Inflammatory macrophage treated with lipopolysaccharide for 4 hours (primary cell): ENCODE measurements at places on chromosomes 6 and 20.

DNA sequence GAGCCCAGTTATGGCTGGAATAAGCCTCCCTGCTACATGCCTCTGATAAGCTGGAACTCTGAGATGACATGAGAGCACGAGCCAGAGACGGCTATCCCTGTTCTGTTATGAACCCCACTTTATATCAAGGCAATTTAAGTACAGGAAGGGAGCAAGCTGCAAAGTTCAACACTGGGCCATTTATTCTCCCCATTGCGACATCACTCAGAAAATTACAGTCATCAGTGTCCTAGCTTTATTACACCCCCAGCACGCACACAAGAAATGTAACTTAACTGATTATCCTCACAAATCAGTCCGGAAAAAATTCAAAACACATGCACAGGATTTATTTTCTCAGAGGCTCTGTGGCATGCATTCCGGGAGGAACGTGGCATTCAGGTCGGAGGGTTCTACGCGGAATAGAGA lies 125.3 kb upstream of the SLC2A12 start:
- peak; percentile 76 for DNase-seq

GRCh38 chr20:6140947-6141346 lies 18.1 kb upstream of the FERMT1 start:
- no peak for DNase-seq

DNA sequence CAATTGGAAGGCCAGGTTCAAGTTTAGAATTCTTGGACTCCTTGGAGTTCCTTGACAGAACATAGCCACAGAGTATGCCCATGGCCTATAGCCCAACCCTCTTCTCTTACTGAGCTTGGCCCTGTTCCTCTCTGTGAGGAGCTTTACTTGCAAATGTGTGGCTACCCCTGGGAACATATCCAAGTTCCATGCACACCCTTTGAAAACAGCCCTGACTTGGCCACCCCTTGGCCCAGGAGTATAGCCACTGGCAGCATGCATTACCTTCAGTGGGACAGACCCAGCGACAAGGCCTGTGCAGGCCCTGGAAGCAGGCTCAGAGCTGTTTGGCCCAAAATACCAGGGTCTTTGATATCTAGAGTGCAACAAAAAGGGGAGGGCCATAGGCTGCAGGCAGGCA lies 19.5 kb upstream of the MAS1 start:
- no peak for DNase-seq

- no peak for DNase-seq
These were observed 115.5 kb upstream of the LOC128125822 start for GRCh38 chr6:63456734-63457133.

DNA sequence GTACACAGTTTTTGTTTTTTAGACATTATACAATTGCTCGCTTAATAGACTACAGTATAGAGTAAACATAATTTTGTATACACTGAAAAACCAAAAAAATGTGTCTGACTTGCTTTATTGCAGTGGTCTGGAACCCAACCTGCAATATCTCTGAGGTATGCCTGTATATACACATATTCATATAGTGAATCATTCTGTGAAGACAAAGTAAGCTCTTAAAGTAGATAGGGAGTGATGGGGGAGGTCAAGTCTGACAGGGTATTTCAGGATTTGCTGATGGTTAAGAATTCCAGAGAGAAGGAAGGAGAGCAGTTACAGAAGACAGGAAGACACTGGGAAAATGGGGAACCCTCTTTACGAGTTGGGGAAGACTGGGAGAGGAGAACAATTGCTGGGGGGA lies 417.9 kb downstream of the CD109 start:
- DNase-seq, result no peak

DNA sequence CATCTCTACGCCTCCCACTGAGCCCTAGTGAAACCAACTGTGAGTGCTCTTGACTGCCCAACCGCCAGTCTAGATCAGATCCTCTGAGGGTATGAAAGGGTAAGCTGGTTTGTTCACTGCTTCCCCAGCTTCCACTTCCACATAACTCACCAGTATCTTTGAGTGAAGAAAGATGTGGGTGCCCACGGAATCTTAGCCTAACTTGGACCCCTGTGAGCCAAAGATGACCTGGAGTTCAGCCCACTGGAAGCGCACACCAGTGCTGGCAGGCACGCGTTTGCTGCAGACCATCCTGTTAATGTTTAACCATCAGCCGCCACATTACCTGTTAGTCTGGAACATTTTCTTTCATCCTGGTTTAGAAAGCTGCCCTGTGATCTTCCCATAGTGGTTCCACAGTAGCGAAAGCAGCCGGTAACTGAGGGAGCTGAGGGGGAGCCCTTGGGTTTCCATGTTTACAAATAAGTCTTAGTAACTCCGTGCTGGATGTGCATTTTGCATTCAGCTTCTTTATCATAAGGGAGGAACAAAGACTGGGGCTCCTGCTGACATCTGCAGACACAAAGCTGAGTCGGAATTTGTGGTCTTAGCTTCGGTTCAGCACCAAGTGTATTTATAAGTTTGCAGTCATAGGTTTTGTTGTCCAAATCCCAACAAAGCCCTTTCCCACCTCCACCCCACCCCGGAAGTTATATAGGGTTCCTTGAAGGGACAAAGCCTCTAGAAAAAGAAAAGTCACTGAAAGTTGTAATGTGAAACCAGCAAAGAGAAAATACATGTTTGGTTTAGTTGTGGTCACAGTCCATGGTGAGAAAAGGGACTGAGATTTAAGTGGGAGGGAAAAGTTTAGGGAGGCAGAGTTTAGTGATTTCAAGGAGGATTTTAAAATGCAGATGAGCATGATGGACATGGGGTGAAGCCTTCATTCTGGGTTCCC lies 71.0 kb downstream of the SSR1 start:
- DNase-seq, result no peak

- DNase-seq, result no peak
These were observed 848.8 kb upstream of the MAP3K7 start for GRCh38 chr6:91435630-91436029.

GRCh38 chr6:44496665-44497369 lies 109.3 kb downstream of the CDC5L start:
- no peak for DNase-seq

- no peak for DNase-seq
These were observed 8.5 kb upstream of the C6orf141 start for GRCh38 chr6:49541936-49542335.

GRCh38 chr6:135600086-135600702 lies 102.7 kb upstream of the AHI1 start:
- DNase-seq, result no peak

GRCh38 chr20:19344341-19344740 lies 131.9 kb downstream of the SLC24A3 start:
- DNase-seq, result peak; percentile 52

DNA sequence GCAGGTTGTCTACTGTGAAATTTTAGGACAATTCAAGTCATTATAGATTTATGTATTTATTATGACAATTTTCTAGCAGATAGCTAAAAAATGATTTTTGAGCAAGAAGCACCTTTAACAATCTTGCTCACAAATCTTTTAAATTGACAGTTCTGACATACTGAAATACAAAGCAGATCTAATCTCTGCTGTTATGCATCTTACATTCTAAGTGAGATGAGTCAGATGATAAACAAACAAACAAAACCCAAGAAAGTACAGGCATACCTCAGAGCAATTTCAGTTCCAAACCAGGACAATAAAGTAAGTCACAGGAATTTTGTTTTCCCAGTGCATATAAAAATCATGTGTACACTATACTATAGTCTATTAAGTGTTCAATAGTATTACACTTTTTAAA lies 430.7 kb upstream of the PTCHD4 start:
- no peak for DNase-seq

DNA sequence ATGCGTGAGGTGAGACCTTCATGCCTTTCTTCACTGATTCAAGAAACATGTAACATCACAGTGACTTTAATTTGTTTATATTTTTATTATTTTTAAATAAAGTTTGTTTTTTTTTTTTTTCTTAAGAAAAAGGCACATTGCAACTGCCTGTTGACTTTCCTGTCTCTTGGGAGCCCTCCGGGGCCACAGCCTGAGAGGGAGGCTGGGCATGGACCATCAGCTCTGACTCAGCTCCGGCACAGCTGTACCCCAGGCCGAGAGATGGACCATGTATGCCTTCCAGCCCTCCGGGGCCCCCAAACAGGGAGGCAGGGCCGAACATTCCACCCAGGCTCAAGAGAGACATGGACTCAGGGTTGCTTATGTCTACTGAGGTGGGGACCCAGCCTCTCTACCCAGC lies 99.9 kb downstream of the NFATC2 start:
- DNase-seq, result no peak

DNA sequence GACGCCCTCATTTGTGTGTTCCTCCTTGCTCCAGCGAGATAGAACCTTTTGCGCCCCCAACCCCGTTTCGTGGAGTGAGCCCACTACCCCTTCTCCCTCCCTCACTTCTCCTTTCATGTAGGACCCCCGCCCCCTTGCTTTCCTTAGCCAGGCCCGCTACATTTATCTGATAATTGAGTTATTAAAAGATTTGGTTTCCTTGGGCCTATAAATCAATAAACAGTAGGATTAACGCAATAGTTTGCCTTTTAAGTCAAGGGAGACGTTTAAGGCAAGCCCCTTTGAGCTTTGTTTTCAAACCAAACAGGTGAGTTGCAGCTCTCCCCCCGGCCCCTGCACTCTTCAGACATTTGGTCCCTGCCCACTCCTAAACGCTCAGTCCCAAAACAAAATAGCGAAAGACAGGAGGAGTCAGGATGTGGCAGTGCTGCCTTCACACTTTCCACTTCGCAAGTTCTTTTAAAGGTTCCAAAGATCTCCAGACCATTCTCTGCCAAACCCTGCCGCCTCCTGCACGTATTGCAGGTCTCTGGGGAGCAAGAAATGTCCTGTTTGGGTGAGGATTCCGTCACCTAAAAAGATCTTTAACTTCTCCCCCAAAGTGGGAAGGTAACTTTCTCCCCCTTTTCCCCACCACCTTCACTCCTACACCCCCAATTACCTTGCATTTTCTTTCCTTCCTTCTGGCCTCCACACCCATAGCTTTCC lies 27.6 kb downstream of the TFAP2B start:
- DNase-seq, result no peak

DNA sequence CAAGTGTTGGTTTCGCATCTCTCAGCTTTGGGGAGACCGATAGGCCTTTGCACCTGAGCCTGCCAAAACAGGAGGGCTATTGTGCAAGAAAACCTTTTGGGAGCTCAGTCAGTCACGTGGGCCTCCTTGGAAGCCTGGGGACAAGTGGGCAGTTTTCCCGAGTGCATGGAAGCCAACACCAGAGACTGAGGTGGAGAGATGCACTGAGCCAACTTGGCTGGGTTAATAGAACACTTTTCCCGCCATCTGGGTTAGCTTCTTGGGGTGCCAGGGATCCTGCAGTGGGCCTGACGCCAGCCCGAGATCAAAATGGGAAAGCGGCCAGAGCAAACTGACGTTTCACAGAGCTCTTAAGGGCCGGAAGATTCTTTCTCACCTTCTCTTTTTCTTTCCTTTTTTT lies 2.8 kb upstream of the OOEP start:
- DNase-seq, result no peak

GRCh38 chr20:33097001-33097400 lies 17.6 kb downstream of the BPIFB4 start:
- DNase-seq, result no peak

DNA sequence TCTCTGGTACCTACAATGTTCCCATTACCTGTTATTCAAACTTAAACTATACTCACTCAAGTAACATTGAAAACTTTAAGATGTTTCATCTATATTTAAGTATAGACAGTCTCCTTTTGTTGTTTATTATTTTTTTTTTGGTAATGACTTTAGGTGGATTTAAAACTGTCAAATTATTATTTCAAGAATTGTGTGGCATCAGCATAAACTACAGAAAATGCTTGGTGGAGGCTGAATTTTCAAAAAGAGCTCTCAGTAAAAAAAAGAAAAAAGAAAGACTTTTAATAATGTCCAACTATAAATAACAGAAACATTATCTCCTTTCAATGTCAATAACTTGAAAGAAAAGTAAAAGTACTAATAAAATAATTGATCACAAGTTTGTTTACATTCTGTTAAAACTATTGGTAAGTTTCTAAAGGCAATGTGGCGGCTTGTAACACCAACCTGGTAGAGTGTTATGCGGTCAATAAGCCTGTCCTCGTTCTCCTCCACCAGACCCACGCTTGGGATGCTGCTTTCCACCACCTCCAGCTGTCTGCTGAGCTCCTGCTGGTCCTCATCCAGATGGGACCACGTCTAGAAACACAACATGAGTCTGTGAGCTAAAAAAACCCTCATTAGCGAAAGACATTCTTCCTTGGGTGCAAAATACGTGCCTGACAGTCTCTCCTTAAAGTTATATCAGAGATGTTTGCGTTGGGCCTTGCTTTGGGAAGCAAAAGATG lies 400.6 kb downstream of the SYNE1 start:
- no peak for DNase-seq

DNA sequence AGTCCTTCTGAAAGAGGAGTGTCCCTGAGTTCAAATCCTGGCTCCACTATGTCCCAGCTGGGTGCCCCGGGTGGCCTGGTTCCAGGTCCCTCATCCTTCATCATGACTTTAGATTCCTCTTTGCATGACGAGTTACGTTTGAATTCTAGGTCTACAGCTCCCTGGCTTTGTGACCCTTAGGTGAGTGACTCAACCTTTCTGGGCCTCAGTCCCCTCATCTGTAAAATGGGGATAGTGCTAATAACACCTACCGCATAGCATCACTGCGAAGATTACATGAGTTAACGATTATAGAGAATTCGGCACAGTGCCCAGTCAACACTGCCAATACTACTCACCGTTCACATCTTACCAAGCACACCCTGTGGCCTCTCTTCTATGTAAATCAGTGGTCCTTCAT lies 39.4 kb downstream of the RSPO4 start:
- no peak for DNase-seq

- peak; percentile 73 for DNase-seq
These were observed 2.3 kb upstream of the TLDC2 start for GRCh38 chr20:36873498-36874189.
